ENCODE measurements at places on chromosomes 2 and 18.

DNA sequence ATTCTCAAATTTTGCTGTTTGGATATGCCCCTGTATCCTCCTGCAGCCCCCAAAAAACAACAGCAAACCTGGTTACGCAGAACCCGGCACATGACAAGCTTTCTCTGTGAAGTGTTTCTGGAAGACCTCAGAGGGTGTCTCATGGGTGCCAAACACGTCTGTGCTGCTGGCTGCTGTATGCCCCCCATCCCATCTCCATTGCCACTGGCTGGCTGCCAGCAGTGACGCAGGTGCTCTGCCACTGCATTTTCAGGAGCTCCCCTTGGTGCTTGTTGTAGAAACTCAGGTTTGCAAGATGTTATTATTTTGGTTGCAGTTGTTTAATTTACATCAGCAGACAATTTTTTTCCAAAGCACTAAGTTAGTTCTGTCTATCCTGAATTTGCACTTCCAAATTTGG, 166.4 kb upstream of the FANCL start:
- no peak for DNase-seq

DNA sequence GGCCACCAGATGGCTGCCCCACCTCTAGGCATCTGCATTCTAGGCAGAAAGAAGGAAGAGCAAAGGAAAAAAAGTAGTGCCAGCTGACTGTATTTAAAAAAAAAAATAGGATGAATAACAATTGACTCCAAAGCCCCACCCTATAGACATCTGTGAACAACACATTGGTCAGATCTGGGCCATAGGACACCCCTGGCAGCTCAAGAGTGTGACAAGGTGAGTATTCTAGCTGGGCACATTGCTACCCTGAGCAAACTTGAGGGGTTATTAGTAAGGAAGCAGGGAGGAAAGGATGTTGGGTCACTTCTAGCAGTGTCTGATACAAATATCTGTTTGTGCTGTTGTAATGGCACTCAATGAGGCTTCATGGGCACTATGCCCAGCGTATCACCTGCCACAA, 58.6 kb upstream of the NPAS2 start:
- no peak for DNase-seq

- DNase-seq, result no peak
Measured at GRCh38 chr2:11750917-11751316, 4.5 kb downstream of the LPIN1 start.

- no peak for DNase-seq
Measured at GRCh38 chr18:12580630-12581342, 77.1 kb downstream of the SPIRE1 start.

GRCh38 chr2:201064797-201065329, 6.6 kb downstream of the HYCC2 start:
- no peak for DNase-seq

- DNase-seq, result no peak
Measured at GRCh38 chr2:85088921-85089320, 44.3 kb upstream of the TCF7L1 start.

DNA sequence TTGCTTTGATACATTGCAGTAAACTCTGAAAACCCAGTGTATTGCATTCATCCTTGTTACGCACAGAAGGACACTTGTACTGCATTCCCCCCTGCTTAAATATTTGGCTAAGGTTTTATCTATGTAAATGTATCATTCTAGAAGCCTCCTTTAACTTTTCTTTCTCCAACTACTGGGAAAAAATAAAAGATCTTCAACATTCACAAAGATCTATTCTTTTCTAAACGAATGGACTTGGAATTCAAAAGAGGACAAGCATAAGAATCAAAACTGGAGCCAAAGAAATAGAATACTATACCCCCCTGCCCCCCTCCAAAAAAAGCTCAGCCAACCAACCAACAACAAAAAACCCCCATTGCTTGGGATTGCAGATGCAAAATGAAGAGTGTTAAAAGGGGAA, 136.9 kb downstream of the EPHA4 start:
- DNase-seq, result no peak

DNA sequence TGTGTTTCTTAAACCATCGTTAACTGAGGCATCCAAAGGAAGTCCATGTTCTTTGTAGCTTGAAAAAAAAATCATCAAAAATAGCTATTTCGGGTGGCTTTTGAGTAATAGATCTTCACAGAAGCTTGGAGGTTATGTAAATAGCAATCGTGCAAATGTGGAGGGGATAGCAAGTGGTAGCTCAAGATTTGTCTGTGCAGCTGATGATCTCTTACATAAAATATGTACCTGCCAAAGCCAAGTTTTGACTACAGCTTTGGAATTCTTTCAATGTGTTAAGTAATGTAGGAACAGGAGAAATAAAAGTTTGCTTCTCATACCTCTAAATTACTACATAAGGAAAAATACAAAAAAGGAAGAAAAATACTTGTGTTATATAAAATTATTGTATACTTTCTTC, 1432.0 kb downstream of the DPP10 start:
- no peak for DNase-seq

GRCh38 chr2:20682167-20682920, 15.4 kb downstream of the GDF7 start:
- no peak for DNase-seq

GRCh38 chr2:119426396-119426675, 5.3 kb upstream of the TMEM37 start:
- DNase-seq, result no peak

DNA sequence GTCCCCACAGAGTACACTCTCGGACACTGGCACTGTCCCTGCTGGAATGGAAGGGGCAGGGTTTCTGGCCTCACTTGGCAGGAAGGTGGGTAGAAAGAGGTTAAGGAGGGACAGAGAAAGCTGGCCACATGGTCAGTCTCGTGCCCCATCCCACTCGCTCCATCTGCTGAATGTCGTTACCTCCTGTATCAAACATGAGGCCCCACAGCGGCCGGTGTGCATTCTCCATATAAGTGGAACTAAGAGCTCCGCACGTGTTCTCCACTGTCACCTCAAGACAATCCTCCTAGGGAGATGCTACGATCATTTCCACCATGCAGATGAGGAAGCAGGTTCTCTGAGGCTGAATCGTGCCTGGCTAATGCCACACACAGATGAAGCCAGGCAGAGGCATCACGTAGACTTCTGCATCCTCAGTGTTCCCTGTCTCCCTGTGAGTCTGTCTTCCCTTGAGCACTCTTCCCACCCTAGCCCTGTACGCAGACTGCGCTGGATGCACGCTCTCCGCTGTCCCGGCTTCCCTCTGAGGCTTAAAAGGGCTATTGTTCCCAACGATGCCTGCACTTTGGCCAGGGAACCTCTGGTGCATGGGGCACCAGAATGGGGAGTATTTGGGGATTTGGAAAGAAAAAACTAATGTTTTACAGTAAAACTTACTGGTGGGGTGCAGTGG, 35.1 kb downstream of the MAL start:
- no peak for DNase-seq

DNA sequence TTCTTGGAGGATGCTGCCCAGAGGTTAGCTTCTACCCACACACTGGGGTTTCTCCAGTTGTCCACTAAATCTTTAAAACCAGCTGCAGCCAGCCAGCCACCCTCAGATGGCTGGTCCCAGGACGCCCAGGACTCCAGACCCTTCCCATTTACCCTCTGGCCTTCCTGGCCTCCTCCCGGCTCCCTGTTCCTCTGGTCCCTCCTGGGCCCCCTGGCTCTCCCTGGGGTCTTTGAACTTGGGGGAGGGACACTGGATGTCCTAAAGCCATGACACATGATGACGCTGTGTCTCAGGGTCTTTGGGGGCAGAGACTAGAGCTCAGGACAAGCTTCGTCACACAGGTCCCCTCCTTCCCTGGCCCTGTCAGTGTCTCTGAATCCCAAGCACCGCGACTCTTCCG, 201.1 kb upstream of the HDAC4 start:
- DNase-seq, result peak; percentile 24

DNA sequence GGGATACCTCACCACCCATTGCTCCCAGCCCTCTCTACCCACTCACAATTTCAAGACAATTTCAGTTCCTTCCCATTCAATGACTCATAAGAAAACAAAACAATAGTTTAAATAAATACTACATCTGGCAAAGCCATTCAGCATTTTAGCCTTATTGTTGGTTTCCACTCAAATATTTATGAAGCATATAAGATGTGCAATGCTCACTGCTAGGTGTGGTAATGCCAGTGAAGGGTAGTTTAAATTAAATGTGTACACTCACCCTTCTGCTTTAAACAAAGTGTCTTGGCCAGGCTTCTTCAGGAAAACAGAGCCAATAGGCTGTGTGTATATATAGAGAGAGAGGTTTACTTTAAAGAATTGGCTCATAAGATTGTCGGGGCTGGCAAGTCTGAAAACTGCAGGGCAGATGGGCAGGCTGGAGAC, 37.0 kb downstream of the INO80C start:
- DNase-seq, result no peak

DNA sequence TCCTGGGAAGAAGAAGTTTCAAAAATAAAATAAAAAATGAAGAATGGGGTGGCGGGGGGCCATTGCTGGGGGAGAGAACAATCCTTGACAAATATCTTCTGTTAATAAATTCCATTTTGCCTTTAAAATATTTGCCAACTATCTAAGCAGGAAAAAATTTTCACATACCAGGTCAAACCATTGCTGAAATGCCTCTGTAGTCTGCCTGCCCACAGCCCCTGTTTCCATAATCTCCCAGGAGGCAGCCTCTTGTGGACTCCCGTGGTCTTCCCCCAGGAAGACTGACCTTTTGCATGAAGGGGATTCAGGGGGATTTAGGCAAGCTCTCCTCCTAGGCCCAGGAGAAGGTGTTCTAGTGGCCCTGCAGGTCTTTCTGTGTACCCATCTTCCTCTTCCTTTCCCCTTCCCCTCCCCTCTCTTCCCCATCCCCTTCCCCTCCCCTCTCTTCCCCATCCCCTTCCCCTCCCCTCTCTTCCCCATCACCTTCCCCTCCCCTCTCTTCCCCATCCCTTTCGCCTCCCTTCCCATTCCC, 61.0 kb downstream of the RPL37A start:
- no peak for DNase-seq

DNA sequence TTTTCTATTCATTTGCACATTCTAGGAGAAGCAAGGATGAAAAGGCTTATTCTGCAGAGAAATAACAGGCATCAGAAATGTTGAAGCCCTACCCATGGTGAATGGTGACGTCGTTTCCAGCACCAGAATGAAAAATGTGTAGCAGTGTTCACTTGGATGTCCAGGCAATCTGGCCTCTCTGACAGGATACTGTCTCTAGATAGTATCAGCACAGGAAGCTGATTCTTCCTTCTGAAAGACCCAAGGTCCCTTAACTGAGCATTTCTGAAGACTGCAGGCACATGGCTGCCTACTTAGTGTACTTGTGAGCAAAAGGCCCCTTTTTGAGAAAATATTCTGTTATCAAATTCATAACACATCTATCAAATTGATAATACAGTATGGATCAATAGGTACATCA, 234.1 kb downstream of the XIRP2 start:
- no peak for DNase-seq

GRCh38 chr2:194815475-194815874, 841.6 kb upstream of the SLC39A10 start:
- DNase-seq, result no peak
